Substantia nigra (tissue), 51 donors: ENCODE measurements at places on chromosomes 3 and 15.

GRCh38 chr3:89947337-89947954 is 840.0 kb downstream of the EPHA3 start:
- DNase-seq: no peak

- DNase-seq: no peak
Measured at GRCh38 chr3:108494906-108495531, 15.4 kb downstream of the MYH15 start.

- DNase-seq: no peak
Measured at GRCh38 chr3:142889212-142890014, 530 bp upstream of the PCOLCE2 start.

GRCh38 chr15:69668963-69669362 is 216.3 kb downstream of the RPLP1 start:
- no peak for DNase-seq

- no peak for DNase-seq
Measured at GRCh38 chr3:119368298-119368697, 74.1 kb downstream of the ARHGAP31 start.

DNA sequence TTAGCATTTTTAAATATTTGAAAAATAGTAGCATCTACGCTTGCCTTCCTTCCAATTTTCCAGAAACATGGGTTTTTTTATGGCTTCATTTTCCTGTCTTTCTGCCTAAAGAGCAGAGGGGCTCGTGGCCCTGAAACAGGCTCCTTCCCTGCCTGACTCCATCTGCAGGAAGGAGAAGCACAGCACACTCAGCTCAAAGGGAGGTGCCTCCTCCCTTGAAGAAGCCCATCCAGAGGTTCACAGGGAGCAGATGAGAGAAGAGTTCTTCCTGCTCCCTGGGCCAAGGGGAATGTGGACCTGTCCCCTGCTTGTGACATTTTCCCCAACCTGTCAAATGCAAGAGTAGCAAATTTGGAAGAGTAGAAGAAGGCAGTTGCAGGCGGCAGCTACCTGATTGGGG is 55.8 kb downstream of the BBX start:
- no peak for DNase-seq

- DNase-seq: no peak
Measured at GRCh38 chr3:141804778-141805639, 41.8 kb downstream of the GRK7 start.

DNA sequence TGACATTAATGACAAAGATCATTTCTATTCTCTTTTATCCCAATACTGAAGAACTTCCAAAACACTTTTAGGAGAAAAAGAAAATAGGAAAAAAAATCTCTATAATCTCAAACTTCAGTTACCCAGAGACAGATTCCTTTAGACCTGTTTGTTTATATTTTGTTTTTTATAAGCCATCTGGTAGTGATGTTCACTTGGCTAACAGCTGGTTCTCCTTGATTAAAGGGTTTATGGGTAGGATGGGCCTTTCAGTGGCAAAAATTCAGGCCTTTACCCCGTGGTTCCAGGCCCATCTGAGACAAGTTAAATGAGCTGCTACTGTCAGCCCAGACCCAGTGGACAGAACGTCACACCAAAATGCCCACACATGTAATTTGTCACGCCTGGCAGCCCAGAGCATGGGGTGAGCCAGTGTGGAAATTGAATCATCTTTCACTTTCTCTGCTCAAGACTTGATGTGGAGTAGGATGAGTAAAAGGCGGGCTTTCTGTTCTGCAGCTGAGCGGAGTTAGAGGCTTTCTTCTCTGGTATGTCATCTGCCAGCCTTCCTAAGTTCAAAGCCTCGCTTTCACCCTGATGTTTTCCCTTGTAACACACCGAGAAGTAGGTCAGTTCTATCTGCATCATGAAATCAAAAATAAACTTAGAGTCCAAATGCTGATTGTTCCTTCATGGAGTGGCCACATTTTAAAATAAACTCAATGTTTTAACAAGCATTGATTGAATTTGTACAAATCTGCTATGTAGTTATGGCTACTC is 62.5 kb upstream of the SKOR1 start:
- DNase-seq: no peak

GRCh38 chr3:64238971-64239667 is 13.9 kb upstream of the PRICKLE2 start:
- no peak for DNase-seq

- DNase-seq: peak; percentile 34
Measured at GRCh38 chr15:74835312-74835823, 7.6 kb downstream of the ULK3 start.

GRCh38 chr3:94365006-94365405 is 302.1 kb downstream of the NSUN3 start:
- DNase-seq: no peak

- DNase-seq: no peak
Measured at GRCh38 chr3:149575213-149575960, 82.4 kb downstream of the WWTR1 start.

GRCh38 chr3:4551794-4552442 is 58.8 kb downstream of the ITPR1 start:
- DNase-seq: no peak

DNA sequence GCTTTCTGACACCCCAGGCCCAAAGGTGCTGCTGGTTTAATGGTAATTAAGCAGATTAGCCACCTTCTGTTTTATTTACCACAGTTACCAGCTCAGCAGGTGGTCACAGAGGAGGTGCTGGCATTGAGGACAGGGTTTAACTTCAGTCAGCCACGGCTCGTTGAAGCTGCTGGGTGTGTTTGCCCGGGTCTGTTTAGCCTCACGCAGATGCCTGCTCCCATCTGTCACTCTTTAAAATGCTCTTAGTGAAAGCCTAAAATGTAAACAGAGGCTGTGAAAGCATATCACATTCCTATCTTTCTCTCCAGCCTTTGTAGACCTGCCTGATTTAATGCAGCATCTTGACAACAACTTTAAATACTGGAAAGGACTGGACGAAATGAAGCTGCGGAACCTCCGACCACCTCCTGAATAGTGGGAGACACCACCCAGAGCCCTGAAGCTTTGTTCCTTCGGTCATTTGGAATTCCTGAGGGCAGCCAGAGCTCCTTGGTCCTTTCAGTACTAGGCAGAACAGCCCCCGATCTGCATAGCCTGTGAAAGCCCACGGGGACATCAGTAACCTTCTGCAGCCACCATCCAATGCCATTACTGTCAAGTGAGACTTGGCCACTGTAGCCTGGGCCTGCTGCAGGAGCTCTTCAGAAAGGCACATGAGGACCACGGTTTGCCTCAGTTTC is 156.0 kb downstream of the PDE8A start:
- no peak for DNase-seq

DNA sequence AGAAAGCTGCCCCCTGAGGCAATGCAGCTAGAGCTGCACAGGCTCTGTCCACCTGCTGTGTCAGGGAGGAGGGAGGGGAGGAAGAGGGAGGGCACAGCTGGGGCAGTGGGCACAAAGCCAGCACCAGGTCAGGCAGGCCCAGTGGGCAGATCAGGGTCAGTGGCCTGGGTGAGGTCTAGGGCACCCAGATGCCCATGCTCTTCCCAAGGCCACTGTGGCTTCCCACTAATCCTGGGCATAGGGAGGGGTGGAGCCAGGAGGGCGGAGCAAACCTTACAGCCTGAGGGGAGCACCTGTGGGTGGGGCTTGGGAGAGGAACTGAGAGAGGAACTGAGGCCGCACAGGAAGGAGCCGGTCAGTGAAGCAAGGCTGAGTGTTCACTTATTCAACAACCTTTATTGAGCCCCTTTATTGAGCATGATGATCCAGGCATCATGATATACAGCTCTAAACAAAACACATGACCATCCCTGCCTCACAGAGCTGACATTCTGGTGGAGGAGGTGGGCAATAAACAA is 55.0 kb downstream of the RHCG start:
- no peak for DNase-seq
